ENCODE measurements at places on chromosomes 4 and X.

- no peak for DNase-seq
Measured at GRCh38 chr4:3299122-3299975, 6.5 kb downstream of the RGS12 start.

DNA sequence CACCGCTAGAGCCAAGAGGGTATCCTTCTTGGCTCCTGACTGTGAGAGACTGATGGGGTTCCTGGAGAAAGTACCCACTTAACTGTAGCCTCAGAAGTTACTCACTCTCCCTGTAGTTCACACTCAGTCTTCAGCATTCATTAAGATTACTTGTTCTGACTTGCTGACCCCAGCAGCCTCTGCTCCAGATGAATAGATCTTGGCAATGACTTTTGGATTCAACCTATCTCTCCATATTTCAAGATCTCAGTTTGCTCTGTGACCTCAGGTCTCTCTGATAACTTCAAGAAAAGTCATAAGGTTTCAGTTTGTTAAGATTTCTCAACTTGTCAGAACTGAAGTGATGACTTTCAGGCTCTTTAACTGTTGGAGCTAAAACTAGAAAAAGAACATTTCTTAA, 825.6 kb downstream of the PCDH7 start:
- DNase-seq: no peak

DNA sequence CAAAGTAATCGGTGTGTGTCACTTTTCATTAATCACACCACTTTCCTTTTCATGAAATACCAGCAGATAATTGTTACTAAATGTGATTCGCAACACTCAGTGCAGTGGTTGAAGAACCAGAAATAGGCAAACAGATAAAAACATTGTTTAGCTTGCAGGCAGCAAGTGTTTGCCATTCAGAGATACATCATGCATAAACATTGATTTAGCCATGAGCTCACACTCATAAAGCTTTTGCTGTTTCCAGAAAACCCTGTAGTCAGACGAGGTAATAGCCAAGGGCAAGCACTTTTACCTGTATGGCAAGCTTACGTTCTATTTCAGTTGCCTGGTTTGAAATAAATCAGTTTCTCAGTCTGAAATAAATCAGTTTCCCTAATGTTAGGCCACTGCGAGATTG, 542.0 kb upstream of the TENM3 start:
- no peak for DNase-seq

- no peak for DNase-seq
Measured at GRCh38 chr4:19752599-19752998, 499.1 kb upstream of the SLIT2 start.

- DNase-seq: no peak
Measured at GRCh38 chr4:73944061-73944875, 37.6 kb downstream of the PF4 start.

DNA sequence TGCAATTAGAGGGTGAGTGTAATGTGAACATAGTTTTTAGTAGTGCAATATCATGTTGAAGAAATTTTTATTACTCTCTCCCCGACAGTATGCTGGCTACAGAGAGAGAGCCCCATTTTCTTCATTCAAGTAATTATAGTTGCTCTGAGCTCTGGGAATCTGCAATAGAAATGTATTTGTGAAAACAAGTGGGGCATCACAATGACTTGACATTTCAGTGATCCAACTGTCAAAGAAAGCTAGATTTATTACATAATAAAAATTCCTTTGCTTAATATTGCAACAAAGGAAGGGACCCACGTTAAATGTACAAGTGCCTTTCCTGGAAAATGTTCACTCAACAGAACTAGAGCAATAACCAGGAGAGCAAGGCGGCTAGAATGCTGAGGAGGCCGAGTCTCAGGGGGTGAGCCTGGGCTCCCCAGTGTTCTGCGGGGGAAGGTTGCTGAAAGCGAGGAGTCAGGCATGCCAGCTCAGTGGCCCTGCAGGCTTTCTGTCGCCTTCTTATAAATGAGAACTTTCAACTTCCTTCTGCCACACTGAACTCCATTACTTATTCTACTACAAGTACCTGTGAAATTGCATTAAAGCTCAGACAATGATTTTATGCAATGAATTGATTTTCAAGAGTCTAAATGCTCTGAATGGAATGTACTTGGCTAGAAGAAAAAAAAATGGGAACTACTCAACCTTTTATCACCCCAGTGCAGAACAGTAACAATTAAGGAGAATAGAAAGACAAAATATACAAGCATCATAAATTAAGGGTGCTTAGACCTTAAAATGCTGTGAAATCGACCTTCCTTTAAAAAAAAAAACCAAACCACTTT, 476.4 kb downstream of the AFF2 start:
- no peak for DNase-seq

DNA sequence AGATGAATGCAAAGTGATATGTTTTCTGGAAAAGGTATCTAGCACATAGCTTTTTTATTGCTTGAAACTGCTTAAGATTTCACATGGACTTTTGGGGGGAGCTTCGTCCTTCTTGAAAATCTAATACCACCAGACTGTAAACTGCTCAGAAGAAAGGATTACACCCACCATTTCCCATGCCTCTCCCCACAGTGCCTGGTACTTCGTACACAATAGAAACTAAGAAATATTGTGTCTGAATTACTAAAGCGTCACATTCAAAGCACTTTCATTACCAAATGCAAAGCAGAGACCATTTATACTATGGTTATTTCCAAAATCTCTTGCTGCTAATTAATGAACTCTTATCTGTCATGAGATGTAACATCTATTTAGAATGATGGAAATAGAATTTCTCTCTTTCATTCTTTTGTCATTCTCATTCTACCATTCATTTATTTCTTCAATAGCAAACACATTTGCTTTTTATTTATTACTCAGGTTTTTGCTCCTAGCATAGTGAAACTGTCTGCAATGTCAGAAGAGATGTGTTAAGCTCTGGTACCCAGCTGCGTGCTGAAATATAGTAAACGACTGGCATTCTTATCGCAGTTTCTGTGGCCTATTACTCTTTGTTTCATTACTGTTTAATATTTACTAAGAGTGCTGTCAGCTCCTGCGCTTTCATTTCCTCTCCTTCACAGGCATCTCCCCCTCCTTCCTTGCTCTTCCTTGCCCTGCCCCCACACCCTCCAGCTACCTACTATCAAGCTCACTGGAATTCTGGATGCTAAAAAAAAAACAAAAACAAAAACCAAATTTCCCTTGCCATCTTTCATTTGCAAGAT, 51.4 kb upstream of the RAPGEF2 start:
- DNase-seq: no peak

DNA sequence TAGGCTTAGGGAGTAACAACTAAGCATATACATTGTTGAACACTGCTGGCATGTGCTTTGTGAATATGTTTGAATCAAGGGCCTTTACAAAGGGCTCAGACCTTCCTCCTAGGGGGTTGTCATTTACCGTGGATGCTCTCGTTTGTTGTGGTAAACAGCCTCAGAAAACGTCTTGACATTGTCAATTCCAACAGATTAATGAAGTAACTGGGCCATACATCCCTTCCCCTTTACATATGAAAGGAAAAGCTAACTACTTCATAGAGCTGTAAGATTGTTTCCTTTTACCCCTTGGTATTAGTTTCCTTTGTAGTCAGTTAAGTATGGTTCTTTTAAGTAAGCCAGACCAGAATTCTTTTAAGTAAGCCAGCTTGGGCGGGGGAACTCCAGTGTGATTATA, 42.9 kb downstream of the FAT4 start:
- no peak for DNase-seq

- no peak for DNase-seq
Measured at GRCh38 chr4:118849867-118850487, 14.1 kb upstream of the SEC24D start.

GRCh38 chrX:102712216-102712966, at the start of gene GPRASP2:
Gene GPRASP2 (plus strand): TSS chrX:102712448. CDS start chrX:102714870, 2,422 bp downstream.
- DNase-seq: no peak

DNA sequence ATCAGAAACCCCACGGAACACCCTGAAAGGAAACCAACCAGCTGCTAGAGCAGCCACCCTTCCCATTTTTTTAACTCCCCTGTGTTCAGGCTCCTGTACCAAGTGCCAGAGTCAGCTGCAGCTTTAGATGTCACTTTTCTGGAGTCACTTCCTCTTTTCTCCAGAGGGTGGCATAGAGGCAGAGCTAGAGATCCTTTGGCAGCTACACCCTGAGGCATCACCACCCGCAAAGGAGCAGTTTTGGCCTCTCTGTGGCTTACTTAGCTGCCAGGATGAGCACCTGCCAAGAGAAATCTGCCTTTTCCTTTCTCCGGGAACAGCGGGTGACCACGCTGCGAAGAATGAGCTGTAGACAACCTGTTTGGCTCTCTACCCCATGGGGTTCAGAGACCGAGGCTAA, 58.0 kb upstream of the CHRDL1 start:
- peak; percentile 21 for DNase-seq

- no peak for DNase-seq
Measured at GRCh38 chr4:139866276-139866962, 200.8 kb downstream of the MGST2 start.

GRCh38 chr4:24003496-24003895, 113.6 kb upstream of the PPARGC1A start:
- DNase-seq: no peak

DNA sequence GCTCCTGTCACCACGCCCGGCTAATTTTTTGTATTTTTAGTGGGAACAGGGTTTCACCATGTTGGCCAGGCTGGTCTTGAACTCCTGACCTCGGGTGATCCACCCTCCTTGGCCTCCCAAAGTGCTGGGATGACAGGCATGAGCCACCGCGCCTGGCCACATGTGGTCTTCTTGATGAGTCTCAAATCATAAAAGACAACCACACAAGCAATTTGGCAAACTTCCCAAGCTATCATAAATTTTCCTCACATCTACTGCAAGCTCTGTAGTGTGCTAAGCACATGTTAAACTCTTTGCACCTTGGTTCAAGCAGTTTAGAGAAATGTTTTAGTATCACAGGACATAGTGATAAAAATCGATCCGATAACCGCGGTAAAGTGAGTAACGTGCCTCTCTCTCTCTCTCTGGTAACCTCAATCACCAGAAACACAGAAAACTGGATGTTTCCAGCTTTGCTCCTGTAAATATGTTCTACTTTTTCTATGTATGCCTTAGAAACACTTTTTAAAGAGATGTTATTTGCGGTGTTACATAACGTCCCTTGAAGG, 256.8 kb downstream of the DHRSX start:
- no peak for DNase-seq

GRCh38 chr4:171751538-171751937, 61.7 kb upstream of the GALNTL6 start:
- DNase-seq: no peak

DNA sequence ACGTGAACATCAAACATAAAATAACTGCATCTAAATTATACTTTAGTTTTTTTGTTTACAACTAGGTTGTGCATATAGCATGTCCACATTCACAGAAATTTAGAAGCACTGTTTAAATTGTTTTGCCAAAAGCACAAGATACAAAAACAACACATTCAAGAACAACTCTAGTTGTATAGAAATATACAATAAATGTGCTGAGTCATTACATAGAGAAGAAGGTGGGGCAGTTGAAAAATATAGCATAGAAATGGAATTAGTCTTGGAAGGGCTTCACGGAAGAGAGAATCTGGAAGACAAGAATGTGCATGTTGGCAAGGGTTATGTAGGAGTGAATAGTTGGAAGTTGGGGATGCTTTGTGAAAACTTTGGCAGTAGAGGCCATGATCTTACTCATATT, 239.0 kb upstream of the GLRA2 start:
- no peak for DNase-seq

DNA sequence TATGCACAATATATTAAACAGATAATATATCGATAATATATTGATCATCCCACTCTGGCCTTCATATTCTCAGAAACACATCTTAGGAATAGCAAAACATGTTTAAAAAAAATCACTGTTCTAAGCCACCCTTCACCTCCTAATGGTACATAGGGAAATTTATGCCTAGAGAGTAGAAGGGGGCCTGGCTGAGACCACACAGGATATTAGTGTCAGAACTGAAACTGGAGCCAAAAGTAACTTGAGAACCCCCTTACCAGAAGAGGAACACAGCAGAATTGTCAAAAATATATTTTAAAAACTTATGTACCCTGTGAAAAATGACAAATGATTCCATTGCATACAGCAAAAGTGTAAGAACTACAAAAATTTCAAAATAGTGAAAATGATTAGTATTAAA, 173.1 kb downstream of the VSIG4 start:
- DNase-seq: no peak

- no peak for DNase-seq
Measured at GRCh38 chr4:79013756-79014155, 74.5 kb upstream of the PAQR3 start.

DNA sequence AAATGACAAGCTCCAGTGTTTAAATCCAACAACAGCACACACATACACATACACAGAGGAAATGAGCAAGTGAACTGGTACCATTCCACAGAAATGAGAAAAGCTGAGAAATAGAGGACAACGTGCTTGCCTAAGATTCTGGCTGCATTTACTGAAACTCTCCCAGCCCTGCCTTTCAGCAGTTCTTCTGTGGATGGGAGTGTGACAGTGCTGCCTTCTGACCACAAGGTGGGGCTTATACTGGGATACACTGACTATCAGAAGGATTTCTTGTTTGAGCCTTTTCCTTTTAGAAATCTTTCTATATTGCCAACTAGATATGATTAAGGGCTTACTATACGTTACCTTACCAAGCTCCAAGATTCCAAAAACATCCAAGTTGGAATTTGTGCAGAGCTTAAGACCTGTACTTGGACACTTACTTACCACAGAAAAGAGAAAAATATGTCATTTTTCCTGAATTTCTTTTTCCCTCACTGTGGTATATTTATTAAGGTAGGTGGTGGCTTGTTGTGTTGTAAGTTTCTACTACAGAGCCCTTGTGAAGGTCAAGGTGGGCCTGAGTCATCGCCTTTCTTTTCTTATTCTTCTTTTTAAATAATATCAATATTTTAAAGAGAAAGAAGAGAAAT, 10.7 kb upstream of the CXCL8 start:
- DNase-seq: peak; percentile 15

- no peak for DNase-seq
Measured at GRCh38 chr4:7638984-7639789, 204.5 kb upstream of the PSAPL1 start.

DNA sequence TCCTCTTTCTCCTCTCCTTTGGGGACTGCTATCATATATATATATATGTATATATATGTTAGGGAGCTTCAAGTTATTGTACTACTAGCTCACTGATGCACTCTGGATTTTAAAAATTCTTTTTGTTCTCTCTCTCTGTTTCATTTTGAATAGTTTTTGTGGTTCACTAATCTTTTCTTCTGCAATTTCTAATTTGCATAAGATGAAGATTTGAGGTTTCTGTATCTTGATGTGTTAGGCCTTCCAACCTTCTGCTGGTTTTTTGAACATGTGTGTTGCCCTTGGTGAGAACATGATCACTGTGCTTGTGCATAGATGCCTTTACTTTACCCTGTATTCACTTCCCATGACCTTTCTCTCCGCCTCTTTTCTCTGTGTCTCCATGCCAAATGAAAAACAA, 7.8 kb upstream of the ZNF718 start:
- no peak for DNase-seq
